NB4 (cell line): ENCODE measurements at places on chromosomes 13 and 19.

- no peak for DNase-seq
These were observed 148.6 kb upstream of the ATXN8OS start for GRCh38 chr13:69959046-69959445.

GRCh38 chr19:44725684-44726083 is 22.8 kb upstream of the BCL3 start:
- no peak for DNase-seq

DNA sequence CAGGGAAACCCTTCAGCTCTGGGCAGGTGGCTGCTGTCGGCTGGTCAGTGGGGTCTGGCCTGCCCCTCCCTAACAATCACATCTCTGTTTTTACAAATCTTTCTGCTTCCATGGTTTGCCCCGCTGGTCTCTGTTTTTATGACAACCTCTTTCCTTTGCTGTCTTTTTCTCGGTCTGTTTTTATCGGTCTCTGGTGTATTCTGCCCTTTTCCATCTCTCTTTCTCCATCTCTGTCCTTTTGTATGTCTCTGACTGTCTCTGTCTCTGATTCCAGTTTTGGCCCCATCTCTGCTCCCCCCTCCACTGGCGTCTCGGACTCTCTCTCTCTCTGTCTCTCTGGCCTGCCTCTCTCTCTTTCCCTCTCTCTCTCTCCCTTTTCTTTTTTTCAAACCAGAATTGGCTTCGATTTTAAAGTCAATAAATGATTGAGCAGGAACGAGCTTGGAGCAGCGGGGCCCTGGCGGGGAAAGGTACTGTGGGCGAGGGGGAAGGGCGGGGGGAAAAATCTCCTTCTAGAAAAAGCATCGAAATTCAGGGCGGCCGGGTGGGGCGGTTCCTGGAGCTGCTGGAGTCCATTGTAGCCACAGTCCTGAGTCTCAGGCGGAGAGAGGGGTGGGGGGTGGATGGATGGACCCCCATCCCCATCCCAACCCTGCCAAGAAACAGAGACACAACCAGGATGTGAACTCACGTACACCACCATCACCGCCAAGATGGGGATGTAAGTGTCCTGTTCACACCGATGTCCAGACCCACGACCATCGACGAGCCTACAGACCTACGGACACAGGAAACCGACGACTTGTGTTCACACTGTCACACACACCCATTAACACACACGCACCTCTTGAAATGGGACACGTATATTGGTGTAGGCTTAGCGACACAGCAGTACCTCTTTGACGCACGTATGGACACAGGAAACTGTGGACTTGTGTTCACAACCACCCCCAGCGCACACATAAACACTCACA is 3.0 kb downstream of the NFIX start:
- DNase-seq = no peak

DNA sequence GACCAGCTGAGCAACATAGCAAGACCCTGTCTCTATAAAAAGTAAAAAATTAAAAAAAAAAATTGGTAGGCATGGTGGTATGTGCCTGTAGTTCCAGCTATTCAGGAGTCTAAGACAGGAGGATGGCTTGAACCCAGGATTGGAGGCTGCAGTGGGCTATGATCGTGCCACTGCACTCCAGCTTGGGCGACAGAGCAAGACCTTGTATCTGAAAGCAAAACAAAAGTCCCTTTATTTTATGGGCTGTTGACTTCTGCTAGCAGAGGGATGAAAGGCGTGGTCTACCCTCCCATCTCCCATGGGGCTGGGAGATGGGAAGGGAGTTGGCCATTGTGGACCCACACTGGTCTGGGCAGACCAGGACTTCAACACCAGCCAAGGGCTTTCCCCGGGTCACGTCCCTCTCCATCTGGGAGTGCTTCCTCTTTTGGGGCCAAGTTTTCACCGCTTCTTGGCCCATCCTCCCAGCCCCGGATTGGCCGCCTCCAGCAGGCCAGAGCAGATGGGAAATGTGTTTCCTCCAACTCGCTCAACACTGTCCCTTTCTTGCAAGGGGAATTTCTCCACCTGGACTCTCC is 2.2 kb upstream of the TNFSF9 start:
- peak; percentile 84 for DNase-seq

- DNase-seq = no peak
These were observed 22.0 kb downstream of the PLIN4 start for GRCh38 chr19:4496304-4496703.

GRCh38 chr13:34044660-34045080 is 226.7 kb downstream of the RFC3 start:
- no peak for DNase-seq

DNA sequence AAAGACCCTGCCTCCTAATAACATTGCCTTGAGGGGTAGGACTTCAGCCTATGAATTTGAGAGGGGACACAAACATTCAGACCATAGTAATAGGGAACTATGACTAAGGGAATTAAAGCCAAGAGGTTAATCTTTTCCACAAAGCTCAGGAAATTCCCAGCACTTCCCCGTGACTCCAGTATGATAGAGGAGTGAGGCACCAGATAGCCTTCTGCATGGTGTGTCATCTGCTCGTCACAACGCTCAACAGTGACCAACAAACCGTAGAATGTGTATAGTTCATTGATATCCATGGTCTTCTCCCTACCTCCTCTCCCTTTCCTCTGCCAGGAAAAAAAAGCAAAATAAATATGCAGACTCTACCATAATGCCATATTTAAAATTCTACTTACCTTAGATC is 64.4 kb downstream of the B3GLCT start:
- DNase-seq = no peak

DNA sequence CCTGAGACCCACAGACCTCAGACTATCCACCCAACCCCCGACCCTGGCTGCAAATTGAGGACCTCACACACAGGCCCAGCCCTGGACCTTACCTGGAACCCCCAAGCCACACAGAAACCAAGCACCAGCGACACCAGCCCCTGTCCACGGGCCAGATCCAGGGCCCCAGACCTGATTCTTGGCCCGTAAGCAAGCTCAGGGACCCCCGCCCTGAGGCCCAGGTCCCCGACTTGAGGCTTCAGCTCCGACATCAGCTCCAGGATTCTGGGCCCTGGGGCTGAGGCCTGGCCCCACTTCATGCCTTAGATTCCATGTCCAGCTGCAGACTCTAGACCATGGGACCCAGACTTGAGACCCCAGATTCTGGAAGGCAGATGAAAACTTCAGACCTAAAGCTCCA is 6.3 kb downstream of the TTYH1 start:
- no peak for DNase-seq

GRCh38 chr19:296476-297225 is 5.4 kb upstream of the PLPP2 start:
- DNase-seq = no peak

DNA sequence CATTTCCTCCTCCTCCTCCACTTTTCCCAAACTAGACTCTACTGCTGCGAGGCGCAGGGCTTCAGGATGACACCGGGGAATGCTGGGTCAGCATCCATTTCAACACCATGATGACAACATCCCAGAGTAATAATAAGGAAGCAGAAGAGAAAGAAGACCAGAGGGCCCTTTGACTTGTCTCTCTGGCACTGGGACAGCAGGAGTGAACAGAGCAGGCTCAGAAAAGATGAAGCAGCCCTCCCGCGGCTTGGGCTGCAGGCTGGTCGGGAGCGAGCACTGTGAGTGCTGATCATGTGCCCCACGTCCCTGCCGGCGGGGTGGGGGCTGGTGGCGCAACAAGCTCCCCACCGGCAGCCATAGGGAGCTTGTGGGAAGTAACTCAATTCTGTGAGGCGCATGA is 30.5 kb downstream of the RANBP3 start:
- DNase-seq = no peak

GRCh38 chr19:33171916-33172359 is 22.2 kb upstream of the LRP3 start:
- DNase-seq = no peak

- DNase-seq = no peak
These were observed 86.9 kb downstream of the CRYL1 start for GRCh38 chr13:20438801-20439200.

- peak; percentile 40 for DNase-seq
These were observed 50.6 kb upstream of the UQCRFS1 start for GRCh38 chr19:29263305-29264135.

DNA sequence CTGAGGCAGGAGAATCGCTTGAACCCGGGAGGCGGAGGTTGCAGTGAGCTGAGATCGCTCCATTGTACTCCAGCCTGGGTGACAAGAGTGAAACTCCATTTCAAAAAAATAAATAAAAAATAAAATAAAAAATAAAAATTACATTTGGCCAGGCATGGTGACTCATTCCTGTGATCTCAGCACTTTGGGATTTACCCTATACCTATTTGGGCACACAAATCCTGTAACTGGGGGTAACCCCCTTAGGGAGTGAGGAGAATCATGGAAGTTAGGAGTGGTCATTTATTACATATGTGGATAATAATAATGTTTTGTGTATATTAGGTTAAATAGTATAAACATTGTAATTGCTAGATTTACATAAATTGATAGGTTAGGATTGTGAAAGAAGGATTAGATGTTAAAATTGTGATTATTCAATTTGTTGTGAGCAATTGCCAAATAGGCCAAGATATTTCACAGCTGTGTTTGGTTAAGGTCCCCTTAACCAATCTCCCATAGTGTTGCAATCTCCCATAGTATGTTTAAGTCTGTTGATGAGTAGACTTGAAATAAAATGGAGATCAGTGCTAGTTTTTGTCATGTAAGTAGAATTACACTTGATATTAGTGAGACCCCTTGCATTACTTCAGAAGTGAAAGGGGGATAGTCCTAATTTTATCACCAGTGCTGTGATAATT is 30.7 kb downstream of the ZNF844 start:
- DNase-seq = peak; percentile 44

- peak; percentile 59 for DNase-seq
These were observed 1.1 kb downstream of the RPL36 start for GRCh38 chr19:5690955-5691821.

DNA sequence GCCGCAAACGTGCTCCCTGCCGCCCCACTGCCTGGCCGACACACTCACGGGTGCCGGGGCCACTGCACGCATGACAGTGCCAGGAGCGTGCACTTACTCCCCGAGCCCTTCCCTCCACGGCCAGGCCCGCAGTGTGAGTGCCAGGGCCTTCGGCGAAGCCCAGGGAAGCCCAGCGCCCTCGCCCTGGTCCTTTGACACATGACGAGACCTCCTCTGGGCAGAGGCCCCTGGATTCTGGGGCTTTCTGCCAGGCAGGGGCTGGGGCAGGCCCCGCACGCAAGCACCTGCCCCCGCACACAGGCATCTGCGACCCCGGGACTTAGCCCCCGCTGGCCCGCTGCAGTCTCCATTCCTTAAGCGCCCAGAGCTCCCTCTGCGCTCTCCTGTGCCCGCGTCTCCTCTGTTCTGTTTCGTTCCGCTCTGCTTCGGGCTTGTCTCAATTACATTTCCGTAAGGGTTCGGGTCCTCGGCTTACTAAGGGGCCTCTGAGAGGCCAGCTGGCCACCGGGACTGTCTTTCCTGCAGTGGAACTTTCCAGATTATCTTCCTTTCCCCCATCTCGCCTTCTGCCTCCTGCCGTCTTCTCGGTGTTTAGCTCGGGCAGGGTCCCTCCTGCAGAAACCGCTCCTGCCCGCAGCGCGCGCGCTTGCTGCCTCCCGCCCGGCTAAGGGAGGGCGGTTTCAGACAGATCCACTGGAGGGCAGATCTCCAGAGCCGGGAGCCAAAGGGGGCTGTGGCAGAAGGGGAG is 98.8 kb downstream of the ING1 start:
- no peak for DNase-seq

DNA sequence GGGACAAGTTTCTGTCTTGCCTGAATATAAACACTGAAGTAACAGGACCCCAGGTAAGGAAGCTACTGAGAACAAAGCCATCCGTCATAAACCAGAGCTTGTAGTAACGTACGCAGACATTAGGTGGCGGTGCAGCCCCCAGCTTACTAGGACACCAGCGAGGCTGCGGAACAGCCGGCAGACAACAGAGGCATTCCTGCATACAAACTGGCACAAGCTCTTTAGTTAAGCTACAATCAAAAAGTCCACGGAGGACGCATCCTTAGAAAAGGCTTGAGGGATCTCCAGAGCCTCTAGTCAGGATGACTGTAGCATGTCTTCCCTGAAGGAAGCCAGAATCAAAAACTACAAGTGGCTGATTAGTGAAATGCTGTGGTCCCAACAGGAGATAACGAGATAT is 26.2 kb downstream of the ZNF160 start:
- peak; percentile 53 for DNase-seq

GRCh38 chr13:110285991-110286832 is 20.7 kb downstream of the COL4A1 start:
- DNase-seq = no peak

GRCh38 chr19:5128251-5128935 is 159.5 kb downstream of the KDM4B start:
- DNase-seq = no peak

DNA sequence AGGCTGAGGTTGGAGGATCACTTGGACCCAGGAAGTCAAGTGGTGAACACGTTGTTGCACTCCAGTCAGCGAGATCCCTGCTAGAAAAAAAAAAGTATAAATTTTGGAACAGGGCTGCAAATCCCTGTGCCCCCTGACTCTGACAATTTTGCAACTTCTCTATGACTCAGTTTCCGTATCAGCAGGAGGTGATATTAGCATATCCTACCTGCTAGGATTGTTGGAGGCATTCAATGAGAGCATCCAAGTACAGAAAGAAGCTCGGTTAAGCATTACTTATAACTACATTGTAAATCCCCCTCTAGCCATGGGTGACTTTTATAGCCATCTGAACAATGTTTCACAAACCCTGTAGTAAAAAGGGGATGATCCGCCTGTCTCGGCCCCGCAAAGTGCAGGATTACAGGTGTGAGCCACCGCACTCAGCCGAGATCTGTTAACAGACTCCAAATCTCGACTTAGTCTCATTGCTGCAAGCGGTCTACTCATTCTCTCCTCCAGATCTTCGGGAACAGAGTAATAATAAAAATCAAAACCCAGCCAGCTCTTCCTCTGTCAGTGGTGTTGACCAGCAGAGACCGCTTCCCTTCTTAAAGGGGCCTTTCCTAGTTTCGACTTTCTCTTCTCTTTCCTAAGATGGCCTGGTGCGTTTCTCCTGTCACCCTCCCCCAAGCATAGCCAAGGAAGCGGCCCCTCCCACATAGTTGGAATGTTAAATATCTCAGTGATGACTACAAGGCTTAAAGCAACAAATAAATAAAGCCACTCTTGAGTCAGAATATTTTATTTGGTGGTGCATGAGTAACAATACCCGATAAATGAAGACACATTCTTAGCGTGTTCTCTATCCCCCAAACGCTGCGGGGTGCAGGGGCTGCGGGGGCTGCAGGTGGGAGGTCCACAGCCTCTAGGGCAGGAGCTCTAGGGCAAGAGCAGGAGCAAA is 10.3 kb upstream of the BICRA start:
- no peak for DNase-seq

GRCh38 chr19:13623716-13624710 is 117.7 kb upstream of the CACNA1A start:
- DNase-seq = no peak

GRCh38 chr13:42654722-42655121 is 80.8 kb downstream of the TNFSF11 start:
- DNase-seq = no peak

GRCh38 chr19:49690656-49691242 is at the start of gene CPT1C:
Gene CPT1C, plus strand, starts transcription at chr19:49691116. Its CDS starts 1,137 bp downstream, at chr19:49692253.
- peak; percentile 15 for DNase-seq

- DNase-seq = peak; percentile 47
These were observed 84.5 kb upstream of the FRY start for GRCh38 chr13:31947105-31947504.

GRCh38 chr19:576768-577438 is 4.5 kb downstream of the BSG start:
- no peak for DNase-seq

- no peak for DNase-seq
These were observed 50.8 kb downstream of the STK24 start for GRCh38 chr13:98526182-98526512.

GRCh38 chr13:65339241-65339640 is 1890.9 kb downstream of the PCDH9 start:
- DNase-seq = no peak

- DNase-seq = no peak
These were observed 65.8 kb upstream of the KPNA3 start for GRCh38 chr13:49858178-49858856.
